ENCODE measurements at places on chromosomes 16 and 17. TPM values are rescaled to one million over a fixed set of nuclear protein-coding genes. Genes with fewer than 3 reads are reported as not detected.

Gene CA5A
- not detected for total RNA-seq

Gene NLRC3
- 1.0 TPM for total RNA-seq

Gene FBXW10
- total RNA-seq = not detected

Gene MT4
- total RNA-seq = not detected

Gene C16orf74
- total RNA-seq = 0.95 TPM

Gene NECAB2
- 1.8 TPM for total RNA-seq

Gene G6PC1
- not detected for total RNA-seq

Gene OTOP2
- total RNA-seq = not detected

Gene PPP1R27
- total RNA-seq = not detected

Gene CLDN9
- 0.32 TPM for total RNA-seq

Gene RNF157
- 19.4 TPM for total RNA-seq

Gene CCT6B
- total RNA-seq = 1.4 TPM

Gene ARHGDIG
- 9.3 TPM for total RNA-seq

Gene PYDC1
- total RNA-seq = not detected

Gene CMTM2
- total RNA-seq = 0.35 TPM

Gene RRAD
- total RNA-seq = 84.3 TPM

Gene AANAT
- not detected for total RNA-seq

Gene LHX1
- not detected for total RNA-seq

Gene FOXK2
- total RNA-seq = 39.4 TPM

Gene SRSF1
- total RNA-seq = 92.8 TPM

Gene CRYBA1
- not detected for total RNA-seq

Gene TPSAB1
- 9.4 TPM for total RNA-seq

Gene WNT3
- total RNA-seq = 1.0 TPM

Gene CES3
- 0.78 TPM for total RNA-seq

Gene TVP23C
- 4.1 TPM for total RNA-seq

Gene SP6
- total RNA-seq = 0.19 TPM

Gene MYH13
- not detected for total RNA-seq

Gene KRT12
- not detected for total RNA-seq

Gene PNMT
- total RNA-seq = 5.1 TPM

Gene FOXN1
- total RNA-seq = not detected

Gene VASN
- total RNA-seq = 6.4 TPM

Gene CLEC18C
- total RNA-seq = not detected

Gene TSPAN10
- total RNA-seq = 0.24 TPM

Gene CACNG4
- total RNA-seq = not detected
